ENCODE measurements at places on chromosomes 1 and 21. TPM values are rescaled to one million over a fixed set of nuclear protein-coding genes. Genes with fewer than 3 reads are reported as not detected.

Gene TAF5L
- 4.5 TPM for polyA plus RNA-seq

Gene CAPN9
- not detected for polyA plus RNA-seq

Gene GCSAML
- 0.32 TPM for polyA plus RNA-seq

Gene PGBD5
- polyA plus RNA-seq, result not detected

Gene LAMB3
- not detected for polyA plus RNA-seq

Gene LCE1F
- polyA plus RNA-seq, result not detected

Gene ANXA9
- polyA plus RNA-seq, result not detected

Gene F13B
- not detected for polyA plus RNA-seq

Gene OR10J4
- polyA plus RNA-seq, result not detected

Gene LEMD1
- polyA plus RNA-seq, result not detected
